ENCODE measurements at places on chromosomes 12 and 14. TPM values are rescaled to one million over a fixed set of nuclear protein-coding genes. Genes with fewer than 3 reads are reported as not detected.

- DNase-seq: no peak
These were observed 131.1 kb downstream of the FBXL14 start for GRCh38 chr12:1463073-1463905.

DNA sequence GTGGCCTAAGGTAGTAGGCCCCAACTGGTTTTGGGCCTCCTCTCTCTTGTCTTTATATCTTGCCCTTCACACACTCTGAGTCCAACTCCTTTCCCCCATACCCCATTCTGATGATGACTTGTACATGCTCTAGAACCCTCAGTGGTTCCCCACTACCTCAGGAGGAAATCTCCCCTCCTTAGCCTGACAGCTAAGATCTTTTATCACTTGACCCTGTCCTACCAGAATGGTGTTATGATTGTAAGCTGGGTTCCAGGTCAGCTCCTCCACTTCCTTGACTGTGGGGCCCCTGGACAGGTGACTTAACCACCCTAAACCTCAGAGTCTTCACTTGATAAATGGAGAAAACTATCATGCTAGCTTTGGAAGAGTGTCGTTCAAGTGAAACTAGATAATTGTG lies 9.4 kb upstream of the MYL2 start:
- DNase-seq: no peak

GRCh38 chr12:28290262-28290661 lies 100.0 kb downstream of the CCDC91 start:
- DNase-seq: no peak

DNA sequence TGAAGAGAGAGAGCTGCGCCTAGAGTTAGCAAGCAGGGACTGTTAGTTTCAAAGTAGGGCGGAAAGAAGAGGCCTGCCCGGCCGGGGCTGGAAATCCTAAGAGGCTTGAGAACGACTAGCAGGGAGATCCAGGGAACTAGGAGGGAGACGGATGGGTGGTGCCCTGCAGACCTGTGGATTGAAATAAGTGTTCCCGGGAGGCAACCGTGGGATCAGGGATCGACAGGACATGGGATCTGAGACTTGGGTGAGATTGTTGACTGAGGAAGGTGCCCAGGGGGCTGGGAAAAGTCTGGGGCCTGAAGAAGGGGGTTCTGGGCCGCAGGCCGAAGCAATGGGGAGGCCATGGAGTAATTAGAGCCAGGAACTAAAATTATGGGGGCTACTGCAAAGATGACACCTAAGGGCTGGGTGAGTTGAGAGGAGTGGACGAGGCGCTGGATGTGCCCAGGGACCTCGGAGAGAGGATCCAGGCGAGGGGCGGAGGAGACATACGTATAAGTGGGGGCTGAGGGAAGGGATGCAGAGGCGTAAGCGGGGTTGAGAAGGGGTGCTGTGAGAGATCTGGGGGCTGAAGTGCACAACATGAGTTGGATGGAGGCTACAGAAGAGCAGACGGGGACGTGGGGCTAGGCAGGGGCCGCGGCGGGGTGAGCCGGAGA lies 635 bp downstream of the LTA4H start:
- no peak for DNase-seq

- no peak for DNase-seq
These were observed 38.1 kb downstream of the PZP start for GRCh38 chr12:9169979-9170634.

GRCh38 chr14:26984311-26985177 lies 386.7 kb upstream of the NOVA1 start:
- peak; percentile 63 for DNase-seq

DNA sequence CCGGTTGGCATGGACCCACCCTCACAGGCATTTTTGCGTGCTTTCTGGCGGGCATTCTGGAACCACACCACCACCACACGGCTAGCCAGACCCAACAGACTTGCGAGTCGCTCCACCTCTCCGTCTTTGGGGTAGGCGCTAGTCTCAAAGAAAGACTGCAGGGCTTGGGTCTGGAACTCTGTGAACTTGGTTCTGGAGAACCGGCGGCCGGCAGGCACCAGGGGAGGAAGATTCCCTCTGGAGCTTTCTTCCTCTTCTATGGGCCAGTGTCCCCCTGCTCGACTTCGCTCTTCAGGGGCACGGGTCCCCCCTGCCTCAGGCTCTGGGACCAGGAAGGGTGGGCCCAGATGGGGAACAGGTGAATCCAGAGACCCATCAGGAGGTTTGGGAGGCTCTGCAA lies 26.6 kb downstream of the ZFHX2 start:
- DNase-seq: no peak

DNA sequence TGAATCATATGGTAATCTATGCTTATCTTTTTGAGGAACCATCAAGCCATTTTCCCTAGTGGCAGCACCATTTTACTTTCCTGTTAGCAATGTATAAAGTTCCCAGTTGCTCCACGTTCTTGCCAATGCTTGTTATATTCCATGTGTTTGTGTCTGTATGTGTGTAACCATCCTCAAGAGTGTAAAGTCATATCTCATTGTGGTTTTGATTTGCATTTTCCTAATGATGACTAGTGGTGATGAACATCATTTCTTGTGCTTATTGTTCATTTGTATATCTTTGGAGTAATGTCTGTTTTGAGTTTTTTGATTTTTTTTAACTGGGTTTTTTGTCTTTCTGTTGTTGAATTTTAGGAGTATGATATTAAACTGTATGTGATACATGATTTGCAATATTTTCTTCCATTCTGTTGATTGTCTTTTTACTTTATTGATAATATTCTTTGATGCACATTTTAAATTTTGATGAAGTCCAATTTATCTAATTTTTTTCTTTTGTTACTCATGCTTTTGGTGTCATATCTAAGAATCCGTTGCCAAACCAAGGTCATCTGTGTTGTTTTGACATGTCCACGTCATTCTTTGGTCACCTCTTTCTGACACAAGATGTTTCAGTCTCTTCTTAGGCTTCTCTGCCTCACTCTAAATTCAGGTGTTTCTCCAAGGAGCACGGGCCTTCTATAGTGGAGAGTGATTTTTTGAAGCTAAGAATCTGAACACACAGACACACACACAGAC lies 36.1 kb downstream of the PPHLN1 start:
- no peak for DNase-seq

DNA sequence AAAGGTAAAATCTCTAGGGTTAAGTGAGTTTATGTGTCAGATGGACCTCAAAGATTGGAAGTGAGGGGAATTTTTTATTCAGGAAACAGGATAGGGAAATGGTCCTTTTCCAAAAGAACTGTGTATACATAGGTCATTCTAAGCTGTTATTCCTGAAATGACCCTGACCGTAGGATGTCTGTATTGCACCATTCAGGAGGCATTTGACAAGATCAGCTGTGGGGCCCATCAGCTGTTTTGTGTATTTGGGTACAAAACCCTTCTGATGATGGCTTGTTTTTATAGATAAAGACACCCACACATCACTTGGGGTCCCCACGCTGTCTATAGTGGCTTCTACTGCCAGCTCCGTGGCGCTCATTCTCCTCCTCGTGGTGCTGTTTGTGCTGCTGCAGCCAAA lies 62.6 kb upstream of the SRSF5 start:
- DNase-seq: no peak

DNA sequence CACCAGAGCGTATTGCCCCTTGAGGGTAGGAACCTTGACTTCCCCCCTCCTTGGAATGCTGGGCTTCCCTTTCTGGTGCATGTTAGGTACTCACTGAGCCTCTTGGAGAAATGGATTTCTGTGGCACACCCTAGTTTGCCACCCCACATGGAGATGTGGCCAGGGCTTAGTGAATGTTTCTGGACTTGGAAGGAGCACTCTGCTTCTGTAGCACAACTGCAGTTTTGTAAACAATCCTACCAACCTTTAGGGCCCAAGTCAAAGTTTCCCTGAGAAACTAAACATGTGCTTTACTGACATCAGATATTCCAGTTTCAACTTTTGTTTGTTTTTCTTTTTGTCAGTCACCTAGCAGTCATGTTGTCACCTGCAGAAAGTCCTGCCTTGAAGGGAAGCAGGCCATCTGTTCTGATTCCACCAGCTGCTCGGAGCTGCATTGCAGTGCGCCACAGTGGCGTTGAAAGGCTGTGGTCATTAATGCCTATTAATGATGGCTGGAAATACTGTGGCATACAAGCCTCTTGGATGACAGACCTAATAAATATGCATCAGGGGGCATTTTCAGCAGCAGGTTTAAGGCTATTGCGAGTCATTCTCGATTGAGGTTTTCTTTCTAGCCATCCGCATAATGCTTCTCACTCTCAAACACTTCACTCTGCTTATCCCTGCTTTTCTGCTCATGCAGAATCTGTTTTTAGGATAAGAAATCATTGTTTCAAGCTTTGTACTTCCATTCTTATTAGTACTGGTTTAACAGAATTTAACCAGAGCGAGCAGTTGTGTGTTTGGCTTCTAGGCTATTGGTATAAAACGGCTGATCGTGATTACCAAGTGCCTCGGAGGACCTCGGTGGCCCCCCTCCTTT lies 7.8 kb downstream of the PELI2 start:
- DNase-seq: no peak

RFC5 gene
- 5.8 TPM for total RNA-seq

- DNase-seq: peak; percentile 71
These were observed 11.2 kb upstream of the PYGL start for GRCh38 chr14:50955373-50956043.

- DNase-seq: no peak
These were observed 51.9 kb downstream of the TESPA1 start for GRCh38 chr12:54932691-54933090.

PTGDR gene
- 0.28 TPM for total RNA-seq

DNA sequence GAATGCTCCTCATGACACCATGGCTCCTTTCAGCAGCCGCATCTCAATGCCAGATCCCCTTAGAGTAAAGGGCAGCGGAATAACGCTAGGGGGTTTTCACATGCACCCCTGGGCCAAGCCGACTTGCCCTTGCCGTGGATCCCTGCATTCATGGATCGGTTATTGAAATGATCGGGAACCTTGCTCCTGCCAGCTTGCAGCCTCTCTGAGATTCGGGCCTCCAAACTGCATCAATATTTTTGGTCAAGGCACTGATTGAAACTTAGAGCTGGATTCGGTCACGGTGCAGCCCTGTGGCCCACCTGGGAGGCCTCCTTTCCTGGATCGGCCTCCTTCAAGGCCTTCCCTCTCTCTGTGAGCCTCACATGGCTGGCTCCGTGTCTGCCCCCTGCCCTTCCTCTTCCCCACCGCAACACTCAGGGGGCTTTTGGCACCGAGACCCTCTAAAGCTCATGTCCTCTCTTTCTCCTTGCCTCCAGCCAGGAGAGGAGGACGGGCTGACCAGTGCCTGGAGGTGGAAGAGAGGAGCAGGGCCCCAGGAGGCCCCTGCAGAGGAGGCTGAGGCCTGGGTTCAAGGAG lies 1.8 kb downstream of the PTPN6 start:
- DNase-seq: no peak

PA2G4 gene
- total RNA-seq: 91.4 TPM

DNA sequence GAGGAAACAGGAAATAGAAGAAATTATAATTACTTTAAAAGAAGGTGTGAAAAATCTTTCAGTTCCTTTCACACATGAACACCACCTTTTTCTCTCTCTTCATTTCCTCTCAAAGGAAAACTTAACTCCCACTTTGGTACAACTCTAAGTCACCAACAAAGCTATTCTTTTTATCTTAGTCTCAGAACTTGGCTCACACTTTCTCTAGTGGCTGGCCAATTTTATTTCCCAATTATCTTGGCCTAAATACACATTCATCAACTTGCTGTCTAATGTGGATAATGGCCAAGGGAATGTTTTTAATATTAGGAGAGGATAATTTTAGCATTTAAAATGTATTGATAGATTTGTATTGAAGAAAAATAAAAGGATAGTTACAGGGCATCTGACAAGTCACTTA lies 64.5 kb upstream of the NAV3 start:
- DNase-seq: no peak

RNASE1 gene
- total RNA-seq: 343 TPM

- no peak for DNase-seq
These were observed 9.0 kb upstream of the GPR135 start for GRCh38 chr14:59474172-59474571.

DNA sequence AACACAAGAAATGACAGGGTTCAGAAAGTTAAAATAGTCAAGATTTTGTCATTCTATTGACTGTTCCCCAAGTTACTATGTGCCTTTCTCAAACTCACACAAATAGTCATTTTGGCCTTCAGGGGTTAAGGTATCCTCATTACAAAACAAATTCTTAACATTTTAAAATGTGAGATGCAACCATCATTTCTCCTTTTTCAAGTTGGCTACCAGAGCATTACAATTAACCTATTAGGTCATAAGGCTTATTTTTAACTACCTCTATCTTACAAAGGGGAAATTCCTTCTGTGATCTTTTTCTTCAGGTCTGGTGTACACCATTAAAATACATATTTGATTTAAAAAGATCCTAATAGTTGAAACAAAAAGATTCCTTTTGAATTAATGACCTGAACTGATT lies 61.2 kb downstream of the SLC38A1 start:
- DNase-seq: no peak

DNA sequence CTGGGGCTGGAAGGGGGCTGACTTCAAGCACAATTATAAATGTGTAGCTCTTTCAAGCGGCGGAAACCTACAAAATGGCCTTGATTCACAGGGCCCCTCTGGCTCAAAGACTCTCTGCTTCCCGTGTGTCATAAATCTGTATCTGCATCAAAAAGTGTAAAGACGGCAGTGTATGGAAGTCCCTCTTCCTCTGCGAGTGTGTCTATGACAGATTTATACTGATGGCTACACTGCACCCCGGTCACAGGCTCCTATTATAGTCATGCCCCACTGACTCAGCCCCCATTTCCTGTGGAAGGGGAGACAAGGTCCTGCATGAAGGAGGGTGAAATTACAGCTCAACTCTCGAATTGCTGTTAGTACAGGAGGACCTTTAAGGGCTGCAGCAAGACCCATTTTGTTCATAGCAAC lies 68.6 kb downstream of the HMGA2 start:
- DNase-seq: no peak

HOXC4 gene
- total RNA-seq: 0.20 TPM

OR4M1 gene
- total RNA-seq: not detected

Measured in right atrium auricular region (tissue), 2 donors.